Immature natural killer cell (primary cell): ENCODE measurements at places on chromosomes 3 and 15. TPM values are rescaled to one million over a fixed set of nuclear protein-coding genes. Genes with fewer than 3 reads are reported as not detected.
A peak's percentile ranks its signal among the peaks of the same experiment; 100 is the strongest.

GRCh38 chr3:62822905-62823304 is 52.3 kb downstream of the CADPS start:
- DNase-seq: no peak
- no peaks in the 10 kb centered on the region for H3K27me3 ChIP-seq
- no peaks in the 10 kb centered on the region for H3K4me1 ChIP-seq
- no peak overlapping the region for H3K27ac ChIP-seq
- H3K4me3 ChIP-seq: no peak overlapping the region
- no peaks in the 10 kb centered on the region for H3K36me3 ChIP-seq

DNA sequence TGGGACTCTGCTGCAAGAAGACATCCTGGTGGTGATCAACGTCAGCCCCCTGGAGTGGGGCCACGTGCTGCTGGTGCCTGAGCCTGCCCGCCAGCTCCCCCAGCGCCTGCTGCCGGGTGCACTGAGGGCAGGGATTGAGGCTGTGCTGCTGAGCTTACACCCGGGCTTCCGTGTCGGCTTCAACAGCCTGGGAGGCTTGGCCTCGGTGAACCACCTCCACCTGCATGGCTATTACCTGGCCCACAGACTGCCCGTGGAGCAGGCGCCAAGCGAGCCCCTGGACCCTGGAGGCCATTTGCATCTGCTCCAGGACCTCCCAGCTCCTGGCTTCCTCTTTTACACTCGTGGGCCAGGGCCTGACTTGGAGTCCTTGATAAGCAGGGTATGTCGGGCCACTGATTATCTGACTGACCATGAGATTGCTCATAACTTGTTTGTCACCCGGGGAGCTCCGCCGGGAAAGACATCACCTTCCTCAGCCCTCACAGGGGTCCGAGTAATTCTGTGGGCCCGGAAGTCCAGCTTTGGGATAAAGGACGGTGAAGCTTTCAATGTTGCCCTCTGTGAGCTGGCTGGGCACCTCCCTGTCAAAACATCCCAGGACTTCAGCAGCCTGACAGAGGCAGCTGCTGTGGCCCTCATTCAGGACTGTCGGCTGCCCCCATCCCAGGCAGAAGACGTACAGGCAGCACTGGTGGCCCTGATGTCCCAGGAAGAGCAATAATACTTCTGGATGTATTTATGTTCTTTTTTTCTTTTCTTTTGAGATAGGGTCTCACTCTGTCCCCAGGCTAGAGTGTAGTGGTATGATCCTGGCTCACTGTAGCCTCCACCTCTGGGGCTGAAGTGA is 7.6 kb downstream of the GDPGP1 start:
- H3K4me1 ChIP-seq: no peaks in the 10 kb centered on the region
- DNase-seq: no peak
- H3K27me3 ChIP-seq: no peaks in the 10 kb centered on the region
- peaks cover 20% of the 10 kb centered on the region for H3K36me3 ChIP-seq
- H3K27ac ChIP-seq: no peak overlapping the region

DNA sequence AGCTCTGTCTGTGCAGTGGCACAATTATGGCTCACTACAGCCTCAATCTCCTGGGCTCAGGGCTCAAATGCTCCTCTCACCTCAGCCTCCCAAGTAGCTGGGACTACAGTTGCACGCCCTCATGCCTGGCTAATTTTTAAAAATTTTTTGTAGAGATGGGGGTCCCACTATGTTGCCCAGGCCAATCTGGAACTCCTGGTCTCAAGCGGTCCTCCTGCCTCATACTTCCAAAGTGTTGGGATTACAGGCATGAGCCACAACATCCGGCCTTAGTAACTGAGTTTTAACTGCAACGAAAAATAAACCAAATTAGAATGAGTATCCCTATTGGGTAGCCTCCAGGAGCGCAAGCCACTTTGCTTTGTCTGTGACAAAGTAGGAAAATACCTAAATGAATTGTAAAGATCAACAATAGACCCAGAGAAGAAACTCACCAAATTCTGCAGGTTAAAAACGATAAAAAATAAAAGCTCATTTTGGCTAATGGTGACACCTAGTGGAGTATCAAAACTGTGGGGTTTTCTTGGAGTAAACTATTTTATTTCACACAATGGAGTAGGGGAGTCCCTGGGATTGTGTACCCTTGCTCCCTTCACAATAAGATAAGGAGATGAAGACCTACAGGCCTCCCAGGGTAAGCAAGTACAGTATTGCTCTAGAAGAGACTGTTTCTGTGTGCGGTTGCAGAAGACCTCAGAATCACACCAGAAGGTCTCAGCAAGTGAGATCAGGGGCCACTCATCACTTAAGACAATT is 21.0 kb upstream of the CA12 start:
- H3K27me3 ChIP-seq: peaks cover 2% of the 10 kb centered on the region
- H3K27ac ChIP-seq: no peak overlapping the region
- H3K36me3 ChIP-seq: no peaks in the 10 kb centered on the region
- H3K4me3 ChIP-seq: no peak overlapping the region
- DNase-seq: peak; percentile 41

GRCh38 chr3:52073490-52073889 is 17.1 kb upstream of the DUSP7 start:
- H3K27me3 ChIP-seq: peaks cover 2% of the 10 kb centered on the region
- no peak overlapping the region for H3K27ac ChIP-seq
- H3K36me3 ChIP-seq: no peaks in the 10 kb centered on the region
- H3K4me3 ChIP-seq: no peak overlapping the region
- H3K4me1 ChIP-seq: peaks cover 20% of the 10 kb centered on the region
- no peak for DNase-seq

- H3K27me3 ChIP-seq: no peaks in the 10 kb centered on the region
- no peak for DNase-seq
- H3K4me3 ChIP-seq: no peak overlapping the region
- no peaks in the 10 kb centered on the region for H3K36me3 ChIP-seq
These were observed 119.4 kb upstream of the GADL1 start for GRCh38 chr3:31013843-31014242.

DNA sequence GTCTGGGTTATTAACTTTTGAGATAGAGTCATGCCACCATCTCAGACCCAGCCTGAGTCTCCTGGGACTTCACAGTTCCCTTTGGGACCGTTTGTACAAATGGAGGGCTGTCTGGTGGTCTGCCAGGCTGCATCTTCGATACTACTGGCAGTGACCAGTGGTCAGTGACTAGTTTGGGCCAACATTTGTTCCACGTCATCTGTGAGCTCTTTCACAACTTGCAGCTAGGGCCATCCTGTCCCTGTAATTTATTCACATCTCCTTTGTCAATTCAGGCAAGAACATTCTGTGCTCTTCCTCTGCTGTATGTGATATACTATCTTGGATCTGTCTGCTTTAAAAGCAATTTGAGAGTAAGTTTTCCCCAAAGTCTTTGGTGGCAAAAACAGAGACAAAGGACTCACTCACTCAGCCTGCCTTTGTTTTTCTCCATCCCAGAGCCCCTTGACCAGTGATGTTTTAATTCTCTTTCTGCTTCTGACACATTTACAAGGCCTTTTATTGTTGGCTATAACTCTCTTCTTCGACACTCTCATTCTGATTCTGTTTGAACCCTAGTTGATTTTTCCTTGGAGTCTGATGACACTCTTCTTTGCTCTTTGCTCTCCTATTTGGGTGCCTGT is 353.4 kb downstream of the EPHB1 start:
- H3K27me3 ChIP-seq: peaks cover 4% of the 10 kb centered on the region
- H3K27ac ChIP-seq: no peak overlapping the region
- H3K36me3 ChIP-seq: no peaks in the 10 kb centered on the region
- H3K4me3 ChIP-seq: no peak overlapping the region
- no peaks in the 10 kb centered on the region for H3K4me1 ChIP-seq

- H3K27ac ChIP-seq: peak overlapping the region; percentile 51
- no peak for DNase-seq
- H3K36me3 ChIP-seq: peaks cover 25% of the 10 kb centered on the region
- H3K4me1 ChIP-seq: peaks cover 86% of the 10 kb centered on the region
These were observed 15.2 kb downstream of the SACM1L start for GRCh38 chr3:45704301-45704943.

GRCh38 chr15:67175643-67176071 is 78.8 kb downstream of the AAGAB start:
- H3K4me3 ChIP-seq: no peak overlapping the region
- H3K36me3 ChIP-seq: peaks cover 43% of the 10 kb centered on the region
- H3K4me1 ChIP-seq: peaks cover 41% of the 10 kb centered on the region
- peak overlapping the region; percentile 57 for H3K27ac ChIP-seq
- peak; percentile 36 for DNase-seq

GRCh38 chr15:25882466-25882865 is 19.3 kb upstream of the ATP10A start:
- no peak overlapping the region for H3K4me3 ChIP-seq
- H3K36me3 ChIP-seq: no peaks in the 10 kb centered on the region
- H3K27ac ChIP-seq: no peak overlapping the region
- no peaks in the 10 kb centered on the region for H3K4me1 ChIP-seq

- no peak overlapping the region for H3K27ac ChIP-seq
- peaks cover 3% of the 10 kb centered on the region for H3K27me3 ChIP-seq
- no peak for DNase-seq
- H3K36me3 ChIP-seq: no peaks in the 10 kb centered on the region
- H3K4me3 ChIP-seq: no peak overlapping the region
These were observed 53.0 kb upstream of the CA12 start for GRCh38 chr15:63434576-63435186.

DNA sequence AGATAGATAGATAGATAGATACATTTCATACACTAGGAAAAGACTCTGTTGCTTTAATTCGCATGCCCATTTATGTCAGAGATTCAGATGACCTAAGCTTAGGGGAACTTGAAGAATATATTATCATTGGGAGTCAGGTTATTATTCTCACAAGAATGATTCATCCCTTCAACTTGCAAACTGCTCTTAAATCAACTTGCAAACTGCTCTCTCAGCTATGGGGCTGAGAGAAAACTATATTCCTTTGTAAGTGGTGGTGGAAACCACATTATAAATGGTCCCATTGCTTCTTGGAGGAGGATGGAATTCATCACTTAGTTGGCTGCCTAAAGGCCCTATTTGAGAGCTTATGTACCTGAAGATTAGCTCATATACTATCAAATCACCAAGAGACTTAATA is 160.9 kb upstream of the STAC start:
- H3K4me1 ChIP-seq: no peaks in the 10 kb centered on the region
- no peak overlapping the region for H3K4me3 ChIP-seq
- no peaks in the 10 kb centered on the region for H3K36me3 ChIP-seq
- no peak overlapping the region for H3K27ac ChIP-seq
- DNase-seq: no peak

DNA sequence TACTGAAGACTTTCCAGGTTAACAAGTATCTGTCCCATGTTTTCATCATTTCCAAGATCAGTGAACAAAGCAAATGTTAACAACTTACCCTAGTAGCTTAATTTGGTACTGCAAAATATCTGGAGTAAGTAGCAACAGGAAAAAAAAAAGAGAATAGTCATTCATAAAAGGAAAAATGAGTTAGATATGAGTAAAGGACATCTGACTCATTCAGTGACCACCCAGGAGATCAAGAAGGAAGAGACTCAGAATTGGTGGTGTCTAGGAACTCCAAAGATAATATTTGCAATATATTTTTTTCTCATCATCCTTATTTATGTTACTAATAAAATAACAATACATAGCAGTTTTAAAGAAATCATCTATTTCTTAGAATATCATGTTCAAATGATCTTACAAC is 253.8 kb upstream of the COL8A1 start:
- no peak overlapping the region for H3K4me3 ChIP-seq
- DNase-seq: no peak
- no peaks in the 10 kb centered on the region for H3K4me1 ChIP-seq
- no peak overlapping the region for H3K27ac ChIP-seq

GRCh38 chr15:82680200-82681102 is 29.2 kb downstream of the AP3B2 start:
- peaks cover 11% of the 10 kb centered on the region for H3K4me1 ChIP-seq
- peak; percentile 58 for DNase-seq
- peaks cover 8% of the 10 kb centered on the region for H3K27me3 ChIP-seq
- no peaks in the 10 kb centered on the region for H3K36me3 ChIP-seq
- H3K4me3 ChIP-seq: peak overlapping the region; percentile 81

DNA sequence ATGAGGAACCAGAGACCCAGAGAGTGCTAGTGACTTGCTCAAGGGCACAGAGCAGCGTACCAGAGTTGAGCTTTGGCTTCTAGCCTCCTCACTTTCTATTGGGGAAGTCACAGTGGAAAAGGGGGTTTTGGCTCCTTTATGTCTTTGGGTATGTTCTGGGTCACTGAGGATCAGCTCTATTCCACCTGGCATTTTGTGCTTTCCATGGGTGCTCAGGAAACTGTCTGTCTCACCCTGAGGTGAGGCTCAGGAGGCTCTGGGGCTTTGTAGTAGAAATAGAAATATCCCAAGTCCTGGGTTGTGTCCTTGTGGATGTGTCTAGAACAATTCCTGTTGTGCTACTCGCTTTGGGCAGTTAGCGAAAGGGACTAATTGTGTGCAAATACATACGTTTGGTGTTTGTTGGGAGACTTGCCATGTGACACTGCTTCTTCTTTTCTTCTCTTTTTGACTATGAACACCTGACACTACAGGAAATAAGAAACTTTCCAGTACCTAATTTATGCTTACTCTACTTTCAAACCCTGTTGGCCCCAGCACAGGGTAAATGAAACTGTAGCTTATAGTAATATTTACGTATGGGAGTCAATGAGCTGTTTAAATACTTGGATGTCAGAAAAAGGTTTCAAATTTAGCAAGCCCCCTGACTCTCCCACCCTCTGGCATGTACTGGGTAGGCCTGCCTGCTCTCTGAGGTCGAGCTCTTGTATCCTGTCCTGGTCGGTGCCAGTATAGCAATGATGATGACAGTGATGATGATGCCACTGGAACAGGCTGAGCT is 35.6 kb downstream of the SMAD3 start:
- H3K36me3 ChIP-seq: peaks cover 2% of the 10 kb centered on the region
- DNase-seq: no peak
- peaks cover 4% of the 10 kb centered on the region for H3K27me3 ChIP-seq
- H3K27ac ChIP-seq: no peak overlapping the region
- H3K4me1 ChIP-seq: peaks cover 37% of the 10 kb centered on the region

- no peaks in the 10 kb centered on the region for H3K36me3 ChIP-seq
- no peak overlapping the region for H3K4me3 ChIP-seq
- H3K4me1 ChIP-seq: no peaks in the 10 kb centered on the region
- H3K27me3 ChIP-seq: peaks cover 9% of the 10 kb centered on the region
- no peak overlapping the region for H3K27ac ChIP-seq
These were observed 266.2 kb upstream of the ROPN1 start for GRCh38 chr3:124258057-124258500.

GRCh38 chr15:47203993-47204392 is 513.3 kb upstream of the SEMA6D start:
- no peak overlapping the region for H3K4me3 ChIP-seq
- no peaks in the 10 kb centered on the region for H3K27me3 ChIP-seq
- H3K27ac ChIP-seq: no peak overlapping the region
- H3K4me1 ChIP-seq: no peaks in the 10 kb centered on the region
- DNase-seq: no peak
- H3K36me3 ChIP-seq: no peaks in the 10 kb centered on the region

- DNase-seq: no peak
- H3K27ac ChIP-seq: no peak overlapping the region
- no peaks in the 10 kb centered on the region for H3K4me1 ChIP-seq
- no peak overlapping the region for H3K4me3 ChIP-seq
- H3K27me3 ChIP-seq: peaks cover 3% of the 10 kb centered on the region
These were observed 77.3 kb upstream of the LMCD1 start for GRCh38 chr3:8424281-8424680.

GRCh38 chr15:39936681-39937080 is 2.8 kb downstream of the EIF2AK4 start:
- H3K27ac ChIP-seq: no peak overlapping the region
- DNase-seq: no peak
- no peak overlapping the region for H3K4me3 ChIP-seq
- no peaks in the 10 kb centered on the region for H3K27me3 ChIP-seq
- H3K4me1 ChIP-seq: peaks cover 24% of the 10 kb centered on the region

Gene TLR9
- not detected for polyA plus RNA-seq

Gene CA12
- polyA plus RNA-seq: not detected

Gene B3GALNT1
- polyA plus RNA-seq: 8.4 TPM

Gene CCDC39
- not detected for polyA plus RNA-seq

Gene EOMES
- 96.5 TPM for polyA plus RNA-seq

Gene SAXO2
- polyA plus RNA-seq: not detected

Gene GRAMD2A
- not detected for polyA plus RNA-seq

Gene EPHB3
- polyA plus RNA-seq: not detected
